ENCODE measurements at places on chromosomes 6 and 20.

DNA sequence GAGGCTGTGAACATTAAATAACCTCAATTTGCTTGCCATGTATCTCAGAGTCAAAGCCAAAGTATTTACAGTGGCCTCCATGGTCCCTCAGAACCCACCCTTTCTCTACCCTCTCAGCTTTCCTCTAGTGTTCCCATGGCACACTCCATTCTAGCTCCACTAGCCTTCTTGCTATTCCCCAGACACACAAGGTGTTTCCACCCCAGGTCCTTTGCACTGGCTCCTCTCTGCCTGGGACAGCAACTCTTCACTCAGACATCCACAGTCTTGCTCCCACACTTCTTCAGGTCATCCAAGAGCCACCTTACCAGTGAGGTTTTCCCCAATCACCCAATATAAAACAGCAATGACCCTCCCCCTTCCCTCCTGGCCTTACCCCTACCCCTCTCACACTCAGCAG is 56.5 kb upstream of the PLEKHG1 start:
- DNase-seq = no peak

GRCh38 chr6:353642-354614 is 37.6 kb upstream of the IRF4 start:
- DNase-seq = no peak

GRCh38 chr6:13495818-13496217 is 8.4 kb upstream of the GFOD1 start:
- DNase-seq = no peak

- no peak for DNase-seq
These were observed 287.3 kb downstream of the ZNF217 start for GRCh38 chr20:53306192-53306805.

DNA sequence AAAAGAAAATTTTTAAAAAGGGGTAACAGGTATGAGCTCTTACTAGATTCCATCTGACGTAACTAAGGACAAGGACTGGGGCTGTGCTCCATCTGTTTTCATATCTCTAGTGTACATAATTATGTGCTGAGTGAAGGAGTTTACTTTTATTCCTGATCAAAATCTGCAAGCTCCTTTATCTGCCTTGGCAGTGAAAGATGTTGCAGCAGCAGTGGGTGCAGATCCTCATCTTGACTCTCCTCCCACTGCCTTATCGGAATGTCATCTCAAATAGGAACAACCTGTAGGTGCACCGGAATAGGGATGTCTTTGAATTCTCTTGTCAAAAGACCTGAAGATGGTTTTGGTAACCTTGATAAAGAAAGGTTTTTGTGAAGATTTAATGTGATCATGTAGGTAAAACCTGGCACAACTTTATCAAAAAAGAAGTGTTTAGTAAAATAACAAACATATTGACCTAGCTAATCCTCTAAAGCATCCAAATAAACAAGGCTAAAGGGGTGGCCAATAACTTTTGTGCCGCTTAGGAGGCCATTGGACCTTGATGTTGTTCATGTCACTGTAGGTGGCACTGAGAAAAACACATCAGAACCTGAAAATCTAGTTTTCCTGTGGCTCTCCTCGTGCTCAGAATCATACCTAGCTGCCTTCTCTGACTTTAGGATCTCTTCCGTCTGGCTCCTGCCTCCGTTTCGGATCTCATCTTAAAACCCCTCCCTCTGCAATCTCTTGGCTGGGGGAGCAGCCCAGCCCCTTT is 19.0 kb upstream of the SLC16A10 start:
- no peak for DNase-seq

Measured in NCI-H187 treated with DMSO at 0.1 percent for 48 hours (cell line).